Heart right ventricle (tissue), 16 donors: ENCODE measurements at places on chromosomes 11 and 22. TPM values are rescaled to one million over a fixed set of nuclear protein-coding genes. Genes with fewer than 3 reads are reported as not detected.

Gene KCTD14
- polyA plus RNA-seq: 0.49 TPM

GRCh38 chr11:15446929-15447328 lies 332.2 kb downstream of the INSC start:
- no peak for DNase-seq

DNA sequence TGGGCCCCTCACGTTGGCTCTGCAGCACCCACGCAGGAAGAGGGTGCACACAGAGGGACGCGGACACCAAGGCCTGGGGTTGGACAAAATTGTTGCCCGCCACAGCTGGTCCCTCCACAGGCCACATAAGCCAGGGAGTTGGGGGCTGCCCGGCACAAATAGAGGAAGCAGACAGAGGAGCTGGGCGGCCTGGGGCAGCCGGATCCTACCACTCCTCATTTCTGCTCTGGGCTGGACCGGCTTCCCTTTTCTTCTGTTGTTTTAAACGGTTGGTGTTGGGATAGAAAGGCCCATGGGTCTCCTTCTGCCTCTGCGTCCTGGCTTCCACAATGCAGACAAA lies 36.4 kb upstream of the LINC01488 start:
- no peak for DNase-seq

DNA sequence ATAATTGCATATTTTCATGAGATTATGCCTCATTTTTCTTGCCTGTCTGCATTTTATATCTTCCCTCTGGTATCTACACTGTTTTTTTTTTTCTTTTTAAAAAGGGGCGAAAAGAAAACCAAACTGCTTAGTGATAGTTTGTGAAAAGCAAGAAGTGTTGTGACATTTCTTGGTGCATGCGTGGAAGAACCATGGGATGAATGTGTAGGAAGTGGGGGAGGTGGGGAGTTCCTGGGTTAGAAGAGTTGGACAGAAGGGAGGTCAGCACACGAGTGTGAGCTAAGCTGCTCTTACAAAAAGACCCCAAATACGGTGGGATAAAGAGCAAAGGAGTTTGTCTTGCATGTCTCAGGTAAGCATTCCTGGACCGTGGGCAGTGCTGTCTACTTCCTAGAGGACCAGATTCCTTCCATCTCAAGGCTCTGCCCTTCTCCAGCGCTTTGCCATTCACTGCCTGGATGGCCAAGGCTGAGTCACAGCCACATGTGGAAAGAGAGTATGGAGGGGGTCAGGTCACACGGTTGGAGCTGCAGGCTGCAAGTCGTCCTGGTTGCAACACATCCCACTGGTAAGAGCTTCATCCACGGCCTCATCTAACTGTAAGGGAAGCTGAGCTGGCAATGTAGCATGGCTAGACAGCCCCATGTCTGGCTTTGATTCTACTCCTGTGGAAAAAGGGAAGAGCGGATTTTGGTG lies 300.6 kb downstream of the DDX10 start:
- no peak for DNase-seq

DNA sequence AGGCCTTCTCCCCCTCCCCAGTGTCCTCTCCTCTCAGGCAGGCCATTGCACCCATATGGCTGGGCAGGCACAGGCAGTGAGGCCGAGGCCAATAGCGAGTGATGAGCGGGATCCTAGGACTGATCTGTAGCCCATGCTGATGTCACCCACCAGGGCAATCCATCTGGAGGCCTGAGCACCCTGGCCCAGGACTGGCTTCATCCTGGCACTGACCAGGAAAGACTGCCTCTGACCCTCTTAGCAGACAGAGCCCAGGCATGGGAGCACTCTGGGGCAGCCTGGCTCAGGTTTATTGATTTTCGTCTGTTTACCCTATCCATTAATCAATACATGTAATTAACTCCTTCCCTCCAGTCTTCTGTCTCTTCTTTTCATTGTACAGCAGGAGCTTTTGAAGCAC lies 5.1 kb upstream of the TIRAP start:
- no peak for DNase-seq
